ENCODE measurements at places on chromosomes 5 and 9. TPM values are rescaled to one million over a fixed set of nuclear protein-coding genes. Genes with fewer than 3 reads are reported as not detected.

Gene CRHBP
- not detected for total RNA-seq

Gene ZNF883
- 5.9 TPM for total RNA-seq

Gene EMB
- total RNA-seq: 28.4 TPM

Gene MRPL36
- total RNA-seq: 77.3 TPM

Gene HAUS6
- total RNA-seq: 12.9 TPM

Gene PRRT1B
- total RNA-seq: not detected

Gene SPINK7
- 4.2 TPM for total RNA-seq

Gene OR13C4
- total RNA-seq: not detected

Gene PAXX
- total RNA-seq: 69.2 TPM

Measured in airway epithelial cell (primary cell).